ENCODE measurements at places on chromosomes 1 and 21.

DNA sequence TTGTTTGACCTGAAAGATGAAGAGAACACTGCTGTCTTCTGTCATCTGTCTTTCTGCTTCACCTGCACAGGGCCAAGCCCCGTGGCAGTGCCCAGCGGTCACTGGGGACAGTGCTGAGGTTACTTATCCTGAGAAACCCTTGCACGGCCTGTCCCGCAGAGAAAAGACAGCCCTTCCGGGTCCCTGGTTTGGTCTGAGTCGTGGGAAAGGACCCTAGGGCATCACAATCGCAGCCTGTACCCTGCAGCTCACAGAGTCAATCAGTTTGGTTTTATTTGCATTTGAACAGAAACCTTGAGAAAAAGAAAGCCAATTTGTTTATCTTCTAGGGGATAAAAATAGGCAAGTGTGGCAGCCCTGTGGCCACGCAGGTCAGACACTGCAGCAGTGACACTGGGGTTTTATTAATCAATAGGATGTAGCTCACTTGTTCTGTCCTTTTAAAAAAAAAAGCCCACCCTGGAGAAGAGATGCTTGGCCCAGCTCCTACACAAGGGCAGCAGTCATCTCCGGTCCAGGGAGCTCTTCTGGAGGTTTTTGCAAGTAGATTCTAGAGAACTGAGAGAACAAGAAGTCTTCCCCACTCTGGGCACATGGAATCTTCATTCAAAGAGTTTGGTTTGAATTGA, 120.0 kb downstream of the PEX14 start:
- DNase-seq: no peak

DNA sequence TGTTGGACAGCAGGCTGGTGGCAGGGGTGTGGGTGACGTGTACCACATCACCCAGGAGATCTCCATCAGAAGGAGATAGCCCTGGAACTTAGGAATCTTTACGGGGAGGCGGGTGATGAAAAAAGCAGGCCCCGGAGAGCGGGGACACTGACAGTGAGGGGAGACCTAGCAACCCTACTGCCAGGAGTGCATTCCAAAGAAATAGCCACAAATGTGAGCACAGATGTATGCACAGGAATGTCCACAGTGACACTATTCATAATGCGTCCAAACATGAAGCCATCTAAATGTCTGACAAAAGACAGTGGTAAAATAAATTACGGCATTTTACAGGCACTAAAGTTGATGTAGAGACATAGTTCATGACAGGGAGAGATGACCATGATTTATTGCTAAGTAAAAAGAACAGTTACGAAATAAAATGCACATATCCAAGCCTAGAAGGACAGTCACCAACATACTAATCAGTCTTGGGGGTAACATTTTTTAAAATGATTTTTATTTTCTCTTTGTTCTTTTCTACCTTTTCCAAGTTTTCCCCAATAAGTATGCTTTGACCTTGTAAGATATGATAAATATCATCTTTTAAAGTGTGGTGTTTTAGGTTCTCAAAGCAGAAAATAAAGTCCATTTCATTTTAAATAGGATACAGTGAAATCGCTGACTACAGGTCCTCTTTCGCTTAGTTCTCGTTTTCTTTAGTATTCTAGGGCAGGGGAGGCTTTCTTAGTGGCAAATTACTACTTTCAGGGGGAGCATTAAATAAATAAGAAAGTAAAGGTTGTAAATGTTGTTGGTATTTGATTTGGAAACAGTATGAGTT, 21.3 kb downstream of the CD247 start:
- DNase-seq: no peak

- no peak for DNase-seq
These were observed 98.6 kb downstream of the NAV1 start for GRCh38 chr1:201637282-201638079.

DNA sequence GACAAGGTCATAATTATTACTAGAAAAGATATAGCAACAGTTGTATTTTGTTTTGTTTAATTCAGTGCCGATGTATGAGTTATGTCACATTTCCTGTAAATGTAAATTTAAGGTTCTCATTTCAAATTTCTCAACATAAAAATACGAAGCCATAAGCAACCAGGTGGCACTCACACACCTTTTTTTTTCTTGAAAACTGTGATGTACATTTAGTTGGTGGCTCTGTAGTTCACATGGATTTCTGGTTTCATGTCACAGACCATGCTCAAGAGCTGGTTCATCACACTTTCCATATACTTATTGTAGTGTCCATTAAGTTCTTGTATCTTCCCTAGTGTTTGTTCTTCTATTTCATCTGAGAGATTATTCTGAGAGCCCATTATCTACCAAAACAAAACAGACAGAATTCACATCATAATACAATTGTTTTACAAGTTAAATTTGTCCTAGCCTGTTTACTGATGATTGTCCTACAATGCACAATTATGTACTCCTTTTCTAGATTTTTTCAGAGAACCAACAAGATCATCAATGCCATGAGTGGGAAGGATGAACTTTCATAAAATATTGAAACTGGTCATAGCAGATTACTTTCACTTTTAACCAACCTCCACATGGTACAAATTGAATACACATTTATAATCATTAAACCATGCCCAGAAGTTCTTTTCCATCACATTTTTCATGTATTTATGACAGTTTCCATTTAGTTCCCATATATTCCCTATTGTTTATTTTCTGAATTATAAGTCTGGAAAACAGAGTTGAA, 17.1 kb downstream of the ATP6V1G3 start:
- no peak for DNase-seq

DNA sequence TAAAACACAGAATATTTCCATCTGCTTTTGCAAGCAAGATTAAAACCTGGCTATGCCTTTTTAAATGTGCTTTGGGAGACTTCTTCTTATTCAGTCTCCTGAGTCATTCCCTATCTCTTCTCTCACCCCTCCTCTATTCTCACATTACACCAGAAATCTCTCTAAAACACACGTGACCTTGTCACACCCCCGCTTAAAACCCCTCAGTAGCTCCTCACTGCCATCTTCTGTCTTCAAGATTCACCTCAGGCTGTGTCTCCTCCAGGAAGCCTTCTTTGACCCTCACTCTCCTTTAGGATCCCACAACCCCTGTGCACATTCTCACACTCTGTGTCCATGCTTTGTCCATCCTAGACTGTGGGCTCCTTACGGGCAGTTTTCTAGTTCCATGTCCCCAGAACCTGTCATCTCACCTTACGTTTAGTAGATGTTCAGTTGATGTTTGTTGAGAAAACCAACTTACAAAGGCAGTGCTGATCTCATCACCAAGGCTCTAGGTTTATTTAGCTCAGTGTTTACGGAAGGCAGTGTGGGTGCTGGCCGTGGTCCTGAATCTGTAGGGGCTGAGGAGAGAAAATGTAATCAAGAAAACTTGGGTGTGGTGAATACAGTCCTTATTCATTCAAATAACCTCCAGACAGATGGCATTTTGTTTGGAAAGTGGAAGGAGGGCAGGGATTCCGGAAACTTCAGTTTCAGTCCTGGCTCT, 143.5 kb downstream of the DMRTA2 start:
- DNase-seq: no peak

Measured in activated CD8-positive, alpha-beta memory T cell treated with anti-CD3 and anti-CD28 coated beads, Interleukin-2, amount 50 U/mL, for 4 hours (primary cell).